CD4-positive, alpha-beta T cell (primary cell): ENCODE measurements at places on chromosomes 1 and 21.

DNA sequence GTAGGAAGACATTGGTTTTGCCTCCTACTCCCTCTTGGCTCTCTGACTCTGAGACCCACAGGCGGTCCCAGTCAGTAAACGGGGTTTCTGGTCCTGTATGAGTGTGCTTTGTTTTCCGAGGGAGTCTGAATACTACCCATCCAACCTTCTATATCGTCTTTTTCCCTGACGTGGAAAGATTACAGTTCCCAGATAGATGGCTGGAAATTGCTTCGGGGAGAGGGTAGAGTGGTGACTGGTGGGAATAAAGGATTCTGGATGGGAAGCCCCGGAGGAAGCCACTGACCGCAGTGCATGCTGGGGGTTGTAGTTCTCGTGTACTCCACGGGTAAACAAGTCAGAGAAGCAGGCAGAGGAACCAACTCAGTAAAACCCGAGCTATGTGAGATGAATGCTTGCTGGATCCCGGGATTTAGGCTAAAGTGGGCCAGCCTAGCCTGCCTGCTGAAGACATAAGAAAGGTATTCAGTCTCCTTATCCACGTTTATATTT is 66.2 kb upstream of the IRF2BP2 start:
- peaks cover 9% of the 10 kb centered on the region for H3K4me1 ChIP-seq
- peak overlapping the region; percentile 40 for H3K4me3 ChIP-seq
- no peaks in the 10 kb centered on the region for H3K27me3 ChIP-seq
- peak; percentile 56 for DNase-seq

DNA sequence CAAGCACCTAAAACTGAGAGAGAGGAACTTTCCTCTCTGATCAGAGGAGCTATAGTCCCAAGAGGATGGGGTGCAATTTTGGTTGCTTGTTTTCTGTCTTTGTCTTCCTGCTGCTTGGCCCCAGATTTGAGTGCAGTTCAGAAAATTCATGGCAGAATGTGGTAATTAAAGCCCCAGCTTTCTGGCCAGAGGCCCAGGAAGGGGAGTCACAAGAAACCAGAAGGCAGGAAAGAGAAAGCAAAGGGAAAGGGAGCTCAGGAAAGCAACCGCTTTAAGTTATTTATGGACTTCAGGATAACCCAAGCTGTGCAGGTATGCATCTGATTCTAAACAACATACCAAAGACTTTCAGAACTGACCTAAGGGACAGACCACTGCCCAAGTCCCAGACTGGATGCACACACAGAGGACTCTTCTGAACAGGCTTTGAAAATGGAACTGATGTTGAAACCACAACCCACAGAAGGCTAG is 88.8 kb downstream of the ST3GAL3 start:
- H3K27me3 ChIP-seq = no peaks in the 10 kb centered on the region
- H3K4me3 ChIP-seq = no peak overlapping the region
- H3K36me3 ChIP-seq = no peaks in the 10 kb centered on the region
- no peak overlapping the region for H3K27ac ChIP-seq
- no peaks in the 10 kb centered on the region for H3K4me1 ChIP-seq

- no peak overlapping the region for H3K27ac ChIP-seq
- DNase-seq = peak; percentile 79
- H3K4me3 ChIP-seq = peak overlapping the region; percentile 20
- H3K27me3 ChIP-seq = no peaks in the 10 kb centered on the region
- H3K36me3 ChIP-seq = no peaks in the 10 kb centered on the region
Measured at GRCh38 chr1:44714944-44715571, 15.9 kb downstream of the RNU5D-1 start.

- no peaks in the 10 kb centered on the region for H3K27me3 ChIP-seq
- no peak overlapping the region for H3K27ac ChIP-seq
- H3K36me3 ChIP-seq = no peaks in the 10 kb centered on the region
Measured at GRCh38 chr21:39057121-39057520, 126.1 kb downstream of the PSMG1 start.

DNA sequence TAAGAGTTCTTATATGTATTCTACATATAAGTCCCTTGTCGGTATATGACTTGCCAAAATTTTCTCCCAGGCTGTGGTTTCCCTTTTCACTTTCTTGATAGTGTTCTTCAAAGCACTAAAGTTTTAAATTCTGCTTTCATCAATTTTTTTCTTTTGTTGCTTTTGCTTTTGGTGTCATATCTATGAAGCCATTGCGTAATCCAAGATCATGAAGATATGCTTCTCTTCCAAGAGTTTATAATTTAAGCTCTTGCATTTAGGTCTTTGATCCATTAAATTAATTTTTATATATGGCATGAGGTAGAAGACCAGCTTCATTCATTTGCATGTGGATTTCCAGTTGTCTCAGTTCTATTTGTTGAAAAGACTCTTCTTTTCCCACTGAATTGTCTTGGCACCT is 22.2 kb downstream of the DESI2 start:
- H3K27me3 ChIP-seq = no peaks in the 10 kb centered on the region
- H3K36me3 ChIP-seq = no peaks in the 10 kb centered on the region
- no peaks in the 10 kb centered on the region for H3K4me1 ChIP-seq
- no peak overlapping the region for H3K4me3 ChIP-seq

- DNase-seq = no peak
- no peaks in the 10 kb centered on the region for H3K4me1 ChIP-seq
- H3K36me3 ChIP-seq = no peaks in the 10 kb centered on the region
- H3K27me3 ChIP-seq = no peaks in the 10 kb centered on the region
- no peak overlapping the region for H3K4me3 ChIP-seq
Measured at GRCh38 chr1:80054129-80054528, 1047.6 kb upstream of the ADGRL4 start.
